Jurkat, Clone E6-1 (cell line): ENCODE measurements at places on chromosomes 2 and 18.
A peak's percentile ranks its signal among the peaks of the same experiment; 100 is the strongest.

DNA sequence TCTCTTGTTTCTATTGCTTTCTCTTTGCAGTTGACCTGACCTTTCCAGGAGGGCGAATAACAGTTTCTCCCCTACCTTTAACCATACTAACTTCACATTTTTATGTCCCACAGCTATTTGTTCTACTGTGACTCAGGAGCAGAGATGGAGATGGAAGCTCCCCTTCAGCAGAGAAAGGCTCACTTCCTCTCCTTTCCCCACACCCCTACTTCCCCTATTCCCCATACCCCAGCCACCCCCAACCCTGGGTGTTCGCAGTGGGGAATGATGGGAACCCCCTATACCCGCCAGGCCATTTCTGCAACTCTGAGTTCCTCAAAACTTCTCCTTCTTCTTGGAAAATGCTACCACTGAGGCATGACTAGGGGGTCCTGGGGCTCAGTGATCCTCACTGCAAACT lies 285.4 kb upstream of the MGAT5 start:
- no peak for DNase-seq

- DNase-seq, result no peak
These were observed 338.3 kb downstream of the GULP1 start for GRCh38 chr2:188629753-188630527.

- DNase-seq, result no peak
These were observed 356.2 kb downstream of the KCNJ3 start for GRCh38 chr2:155054712-155055111.

DNA sequence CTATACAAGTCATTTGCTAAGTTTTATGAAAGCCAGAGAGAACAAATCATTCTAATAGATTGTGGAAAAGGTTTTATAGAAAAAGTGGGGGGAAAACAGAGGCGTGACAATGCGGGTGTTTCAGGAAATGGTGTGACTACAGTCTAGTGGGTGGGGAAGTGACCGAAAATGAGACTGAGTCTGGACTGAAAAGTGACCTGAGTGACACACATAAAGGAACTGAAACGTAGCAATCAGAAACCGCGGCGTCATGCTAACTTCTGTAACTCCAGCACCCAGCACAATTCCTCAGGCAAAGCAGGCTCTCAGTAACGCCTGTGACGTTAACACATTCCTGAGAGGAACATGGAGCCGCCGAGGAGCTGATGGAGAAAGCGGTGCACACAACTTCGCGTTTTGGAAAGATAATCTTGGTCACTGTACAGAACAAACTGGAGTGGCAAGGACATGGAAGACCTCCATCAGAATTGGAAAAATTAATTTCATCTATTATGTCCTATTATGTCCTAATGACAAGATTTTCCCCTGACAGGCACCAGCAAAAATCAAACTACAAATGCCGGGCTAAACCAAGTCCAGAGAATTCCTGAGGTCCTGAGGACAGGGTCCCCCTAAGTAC lies 1.4 kb upstream of the CD226 start:
- DNase-seq, result no peak

DNA sequence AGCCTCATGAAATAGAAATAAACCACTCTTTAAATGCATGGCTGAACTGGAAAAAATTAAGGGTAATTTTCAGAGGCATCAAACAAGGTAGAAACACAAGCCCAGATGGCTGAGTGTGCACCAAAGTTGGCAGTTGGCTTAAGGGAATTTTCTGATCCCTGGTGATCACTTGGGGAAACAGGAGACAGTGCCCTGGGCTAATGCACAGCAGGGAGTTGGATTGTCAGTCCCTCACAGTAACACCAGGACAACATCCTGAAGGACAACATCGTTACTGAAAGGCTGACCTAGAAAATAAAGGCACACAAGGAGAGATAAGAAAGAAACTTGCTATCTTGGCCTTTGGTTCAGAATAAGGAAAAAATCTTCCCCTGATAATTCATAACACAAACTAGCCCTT lies 417.0 kb downstream of the SLC4A3 start:
- no peak for DNase-seq

DNA sequence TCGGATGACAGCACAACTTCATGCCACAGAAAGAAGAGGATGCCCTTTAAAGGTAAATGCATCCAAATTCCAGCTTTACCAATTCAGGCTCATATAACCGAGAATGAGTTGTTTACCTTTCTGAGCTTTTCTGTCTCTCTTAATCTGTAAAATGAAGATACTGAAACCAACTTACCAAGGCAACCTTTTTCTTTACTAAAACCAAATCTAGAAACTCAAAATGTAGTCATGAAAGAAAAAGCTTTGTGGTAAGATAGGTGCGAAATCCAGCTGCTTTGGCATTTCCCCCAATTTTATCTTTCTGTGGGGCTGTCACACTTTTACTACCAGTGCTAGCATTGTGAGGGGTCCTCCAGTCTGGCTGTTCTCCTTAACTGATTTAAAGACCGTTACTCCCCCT lies 240.4 kb downstream of the IKZF2 start:
- peak; percentile 30 for DNase-seq

DNA sequence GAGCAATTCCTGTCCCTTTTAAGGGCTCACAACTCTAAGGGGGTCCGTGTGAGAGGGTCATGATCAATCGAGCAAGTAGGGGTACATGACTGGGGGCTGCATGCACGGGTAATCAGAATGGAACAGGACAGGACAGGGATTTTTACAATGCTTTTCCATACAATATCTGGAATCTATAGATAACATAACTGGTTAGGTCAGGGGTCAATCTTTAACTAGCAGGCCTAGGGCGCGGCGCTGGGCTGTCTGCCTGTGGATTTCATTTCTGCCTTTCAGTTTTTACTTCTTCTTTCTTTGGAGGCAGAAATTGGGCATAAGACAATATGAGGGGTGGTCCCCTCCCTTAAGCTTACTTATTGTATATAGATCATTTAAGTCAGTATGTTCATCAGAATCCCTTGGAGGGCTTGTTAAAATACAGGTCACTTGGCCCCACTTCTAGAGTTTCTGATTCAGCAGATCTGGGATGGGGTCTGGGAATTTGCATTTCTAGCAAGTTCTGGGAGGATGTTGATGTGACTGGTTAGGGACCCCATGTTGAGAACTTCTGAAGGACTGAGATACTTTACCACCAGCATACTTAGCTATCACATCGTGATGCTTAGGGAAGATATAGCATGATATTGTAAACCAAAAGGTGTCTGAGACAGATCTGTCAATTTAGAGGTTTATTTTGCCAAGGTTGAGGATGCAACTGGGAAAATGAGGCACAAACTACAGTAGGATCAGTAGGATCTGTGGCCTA lies 2.8 kb upstream of the INPP4A start:
- no peak for DNase-seq

- DNase-seq, result no peak
These were observed 306.2 kb upstream of the ZEB2 start for GRCh38 chr2:144826105-144826504.

GRCh38 chr2:162125138-162125537 lies 26.9 kb downstream of the GCG start:
- no peak for DNase-seq

GRCh38 chr2:23912054-23912453 lies 14.9 kb downstream of the ATAD2B start:
- DNase-seq, result no peak

DNA sequence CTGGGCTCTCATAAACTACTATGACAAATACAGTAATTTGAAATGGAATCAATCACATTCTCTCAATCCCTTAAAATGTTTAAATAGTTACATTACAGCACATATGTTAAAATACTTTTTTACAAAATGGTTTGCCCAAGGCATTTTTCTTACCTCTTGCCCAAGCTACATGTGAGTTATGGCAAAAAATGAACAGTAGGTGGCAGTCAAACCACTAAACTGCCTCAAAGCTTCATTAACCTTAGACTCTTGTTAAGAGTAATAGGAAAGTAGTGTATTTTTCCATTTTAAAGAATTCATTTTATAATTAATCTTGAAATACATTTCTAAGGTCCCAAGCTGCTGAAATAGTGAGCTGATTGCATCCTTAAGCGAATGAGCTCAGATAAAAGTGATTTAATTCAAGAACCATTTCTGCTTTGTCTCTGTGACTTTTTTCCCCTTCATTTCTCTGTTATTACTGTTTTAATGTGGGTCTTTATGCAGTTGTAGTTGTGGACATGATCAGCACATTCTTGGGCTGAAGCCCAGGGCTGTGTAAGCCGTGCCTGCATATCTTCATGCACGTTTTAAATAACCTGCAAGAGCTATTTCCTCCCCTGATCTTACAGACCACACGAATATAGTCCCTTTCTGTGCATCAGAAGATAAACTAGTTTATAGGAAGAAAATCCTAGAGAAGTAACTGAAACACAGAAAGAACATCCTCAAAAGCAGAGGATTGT lies 311.8 kb downstream of the LNPK start:
- DNase-seq, result peak; percentile 63

GRCh38 chr2:62071126-62071598 lies 124.8 kb upstream of the B3GNT2 start:
- DNase-seq, result no peak

DNA sequence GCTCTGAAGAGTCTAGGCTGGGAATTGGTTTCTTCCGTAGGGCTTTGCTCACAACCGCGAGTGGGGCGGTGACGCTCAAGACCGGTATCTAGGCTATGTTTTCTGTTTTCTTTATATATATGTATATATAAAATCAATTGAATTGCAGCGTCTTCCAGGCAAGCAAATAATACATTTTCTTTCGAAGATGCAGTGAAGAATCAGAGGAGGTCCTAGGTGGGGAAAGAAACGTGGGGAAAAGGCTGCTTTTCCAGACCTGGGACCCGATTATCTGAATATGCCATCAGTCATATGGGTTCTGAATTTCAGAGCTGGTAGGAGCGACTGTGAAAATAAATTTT lies 714 bp upstream of the SCN9A start:
- no peak for DNase-seq

DNA sequence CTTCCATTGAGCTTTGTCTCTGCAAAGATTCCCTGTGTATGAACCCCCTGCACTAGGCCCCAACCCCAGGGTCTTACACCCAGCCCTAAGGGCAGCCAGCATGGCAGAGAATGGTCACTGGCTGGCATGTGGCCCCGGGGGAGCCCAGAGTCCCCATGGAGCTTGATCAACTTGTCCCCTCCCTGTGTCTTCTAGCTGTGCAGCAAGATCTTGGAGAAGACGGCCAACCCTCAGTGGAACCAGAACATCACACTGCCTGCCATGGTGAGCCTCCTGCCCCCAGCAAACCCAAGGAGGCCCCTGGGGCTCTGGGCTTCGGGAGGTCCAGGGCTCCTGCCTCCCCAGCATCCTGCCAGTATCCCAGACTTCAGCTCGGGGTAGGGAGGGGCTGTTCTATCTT lies 81.5 kb downstream of the DYSF start:
- DNase-seq, result no peak

GRCh38 chr18:61761875-61762274 lies 130.9 kb downstream of the RNF152 start:
- no peak for DNase-seq

- no peak for DNase-seq
These were observed 204.2 kb downstream of the TMEM247 start for GRCh38 chr2:46683541-46683940.

DNA sequence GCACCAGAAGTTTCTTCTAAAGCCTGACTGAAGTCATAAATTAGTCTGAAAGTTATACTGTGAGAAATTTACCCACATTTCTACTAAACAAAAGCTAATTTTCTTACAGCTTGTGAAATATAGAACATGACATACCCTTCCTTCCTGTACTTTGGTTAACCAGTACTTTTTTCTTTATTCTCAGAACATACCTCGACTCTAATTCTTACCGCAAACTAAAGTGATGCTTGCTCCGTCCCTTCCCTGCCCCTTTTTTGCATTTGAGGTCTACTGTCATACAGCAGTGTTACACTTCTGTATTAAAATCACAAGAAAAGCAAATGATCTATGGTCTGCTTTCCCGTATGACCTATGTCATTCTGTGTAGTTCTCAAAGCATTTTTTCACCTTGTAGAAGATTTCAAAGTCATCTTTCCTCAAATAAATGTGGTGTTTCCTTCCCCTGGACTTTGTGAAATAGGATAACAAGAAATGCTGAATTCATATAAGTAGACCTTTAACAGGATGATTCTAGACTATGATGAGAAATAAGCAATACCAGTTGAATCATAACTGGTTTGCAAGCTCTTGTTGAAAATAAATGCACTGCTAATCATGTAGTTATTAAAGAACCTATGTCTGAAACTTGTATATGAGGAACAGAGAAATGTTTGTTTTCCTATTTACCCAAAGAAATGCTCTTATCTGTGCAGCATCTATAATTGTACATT lies 30.4 kb downstream of the CYTIP start:
- DNase-seq, result peak; percentile 44

DNA sequence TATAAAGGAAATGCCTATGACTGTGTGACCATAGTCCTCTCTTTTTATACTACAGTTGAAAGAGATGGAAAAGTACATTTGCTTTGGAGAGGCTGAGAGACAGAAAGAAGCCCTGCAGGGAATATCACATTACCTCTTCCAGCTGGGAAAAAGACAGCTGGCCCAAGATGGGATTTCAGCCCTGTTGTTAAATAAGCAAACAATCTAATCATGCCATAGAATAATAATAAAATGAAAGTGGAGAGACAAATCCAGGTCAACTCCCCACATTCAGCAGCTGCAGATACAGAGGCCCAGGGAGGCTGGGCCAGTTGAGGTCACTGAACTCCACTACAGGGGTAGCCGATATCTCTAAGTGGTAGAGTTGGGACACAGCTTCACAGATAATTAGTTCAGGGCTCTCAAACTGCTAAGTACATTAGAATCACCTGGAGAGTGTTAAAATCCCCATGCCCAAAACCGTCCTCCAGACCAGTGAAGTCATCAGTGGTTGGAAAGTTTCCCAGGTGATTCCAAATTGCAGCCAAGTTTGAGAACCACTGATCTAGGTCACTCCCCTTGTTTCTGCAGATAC lies 81.9 kb downstream of the MOGAT1 start:
- DNase-seq, result no peak
